ENCODE measurements at places on chromosomes 16 and 17. TPM values are rescaled to one million over a fixed set of nuclear protein-coding genes. Genes with fewer than 3 reads are reported as not detected.

Gene ULK2
- total RNA-seq, result 17.2 TPM

DNA sequence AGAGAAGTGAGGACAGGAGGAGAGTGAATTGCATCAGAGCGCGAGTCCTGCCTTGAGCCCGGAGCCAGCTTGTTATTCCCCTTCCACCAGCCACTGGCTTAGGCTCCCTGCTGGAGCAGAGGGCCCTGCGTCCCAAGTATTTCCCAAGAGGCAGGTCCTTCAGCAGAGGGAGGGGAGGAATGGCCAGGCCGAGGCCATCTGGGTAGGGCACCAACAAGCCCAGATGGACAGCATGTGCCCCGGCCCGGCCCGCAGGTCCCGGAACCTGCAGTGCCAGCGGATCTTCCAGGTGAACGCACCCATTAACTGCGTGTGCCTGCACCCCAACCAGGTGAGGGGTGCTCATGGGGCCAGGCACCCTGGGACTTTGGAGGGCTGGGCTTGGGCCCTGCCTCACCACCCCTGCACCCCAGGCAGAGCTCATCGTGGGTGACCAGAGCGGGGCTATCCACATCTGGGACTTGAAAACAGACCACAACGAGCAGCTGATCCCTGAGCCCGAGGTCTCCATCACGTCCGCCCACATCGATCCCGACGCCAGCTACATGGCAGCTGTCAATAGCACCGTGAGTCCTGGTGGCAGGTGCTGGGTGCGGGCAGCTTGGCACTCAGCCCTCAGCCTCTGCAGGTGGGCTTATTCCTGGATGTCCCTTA lies 1.7 kb downstream of the MLST8 start:
- peak; percentile 27 for DNase-seq
- H3K4me1 ChIP-seq, result peaks cover 19% of the 10 kb centered on the region
- H3K27me3 ChIP-seq, result no peaks in the 10 kb centered on the region
- H3K36me3 ChIP-seq, result peaks cover 5% of the 10 kb centered on the region
- no peak overlapping the region for H3K4me3 ChIP-seq

GRCh38 chr16:29674188-29674587 lies 4.8 kb upstream of the QPRT start:
- H3K4me1 ChIP-seq, result no peaks in the 10 kb centered on the region
- H3K27me3 ChIP-seq, result no peaks in the 10 kb centered on the region
- no peaks in the 10 kb centered on the region for H3K36me3 ChIP-seq
- no peak overlapping the region for H3K4me3 ChIP-seq

- H3K4me3 ChIP-seq, result no peak overlapping the region
- no peak overlapping the region for H3K27ac ChIP-seq
Measured at GRCh38 chr17:47315451-47316266, 8.1 kb upstream of the EFCAB13 start.

Gene STX4
- 26.7 TPM for total RNA-seq

Gene RBFOX1
- 5.7 TPM for total RNA-seq
